ENCODE measurements at places on chromosomes 5 and 9. TPM values are rescaled to one million over a fixed set of nuclear protein-coding genes. Genes with fewer than 3 reads are reported as not detected.

GRCh38 chr9:91949946-91950664, at the start of gene ROR2:
TSS of gene ROR2 (minus strand) at chr9:91950228.
- DNase-seq, result no peak

GRCh38 chr9:132411091-132411508, 1.1 kb downstream of the CFAP77 start:
- DNase-seq, result no peak

- DNase-seq, result no peak
These were observed 105.3 kb downstream of the SLIT3 start for GRCh38 chr5:169195601-169196000.

GRCh38 chr5:111083323-111083722, 8.8 kb upstream of the WDR36 start:
- no peak for DNase-seq

DNA sequence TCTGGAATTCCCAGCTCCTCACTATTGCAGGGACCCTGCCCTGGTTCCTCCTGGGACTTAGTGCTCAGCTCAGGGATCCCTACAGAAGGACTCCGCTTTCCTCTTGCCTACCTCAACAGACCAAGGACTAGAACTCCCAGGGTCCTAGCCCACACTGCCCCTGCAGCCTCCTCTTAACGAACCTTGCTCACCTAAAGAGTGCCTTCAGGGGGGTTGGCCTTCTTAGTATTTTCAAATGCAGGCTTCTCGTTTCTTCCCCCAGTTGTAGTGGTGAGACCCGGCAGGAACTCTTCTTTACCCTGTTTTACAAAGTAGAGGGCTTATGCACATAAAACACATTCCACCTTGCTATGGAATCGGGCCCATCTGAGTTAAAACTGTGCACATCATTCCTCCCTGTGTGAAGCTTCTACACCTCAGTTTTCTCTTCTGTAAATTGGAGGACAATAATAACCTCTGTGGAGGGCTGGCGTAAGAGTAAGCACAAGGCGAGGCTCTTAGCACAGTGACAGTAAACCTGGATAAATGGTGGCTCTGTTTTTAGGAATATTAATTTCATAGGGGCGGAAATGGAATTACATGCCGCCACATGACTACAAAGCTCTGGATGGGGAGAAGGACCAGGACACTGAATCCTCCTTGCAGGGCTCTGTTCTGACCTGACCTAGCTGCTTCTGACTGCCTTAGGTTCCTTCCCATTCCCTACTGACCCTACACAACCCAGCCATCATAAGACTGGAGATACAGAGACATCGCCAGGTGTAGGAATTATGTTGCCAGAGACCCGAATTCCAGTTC, 3.8 kb upstream of the HAND1 start:
- no peak for DNase-seq

The ORM2 gene
- total RNA-seq, result not detected

DNA sequence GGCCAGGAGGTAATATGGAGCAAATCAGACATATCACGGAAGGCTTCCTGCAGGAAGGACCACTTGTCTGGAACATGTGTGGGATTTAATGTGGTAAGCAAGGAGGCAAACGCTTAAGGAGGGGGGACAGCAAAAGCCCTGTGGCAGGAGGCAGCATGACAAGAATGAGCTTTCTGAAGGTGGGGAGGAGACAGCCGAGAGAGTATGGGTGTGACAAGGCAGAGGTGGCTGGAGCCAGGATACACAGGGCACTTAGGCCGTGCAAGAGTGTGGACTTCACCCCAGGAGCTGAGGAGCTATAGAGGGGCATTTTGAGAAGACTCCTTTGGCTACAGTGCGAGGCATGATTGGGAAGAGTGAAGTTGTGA, 14.4 kb upstream of the S1PR3 start:
- DNase-seq, result no peak

Data from urinary bladder (tissue), 4 donors.